ENCODE measurements at places on chromosomes 1 and 21.

DNA sequence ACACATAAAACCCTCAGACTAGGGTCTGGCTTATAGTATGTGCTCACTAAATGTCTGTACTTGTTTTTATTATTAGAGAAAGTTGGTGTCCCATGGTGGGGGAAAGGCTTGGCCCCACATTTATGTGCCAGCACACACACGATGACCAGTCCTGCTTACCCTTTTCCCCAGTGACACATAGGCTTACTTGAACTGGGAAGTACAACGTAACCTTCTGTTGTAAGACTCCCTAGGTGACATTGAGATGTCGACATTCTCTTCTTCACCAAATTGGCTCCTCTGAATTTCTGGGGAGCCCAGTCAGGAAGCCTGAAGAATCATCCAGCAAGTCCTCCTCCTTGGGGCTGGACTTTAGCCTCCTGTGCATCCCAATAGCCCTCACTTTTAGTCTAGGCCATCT lies 1.7 kb upstream of the MECR start:
- DNase-seq = no peak

DNA sequence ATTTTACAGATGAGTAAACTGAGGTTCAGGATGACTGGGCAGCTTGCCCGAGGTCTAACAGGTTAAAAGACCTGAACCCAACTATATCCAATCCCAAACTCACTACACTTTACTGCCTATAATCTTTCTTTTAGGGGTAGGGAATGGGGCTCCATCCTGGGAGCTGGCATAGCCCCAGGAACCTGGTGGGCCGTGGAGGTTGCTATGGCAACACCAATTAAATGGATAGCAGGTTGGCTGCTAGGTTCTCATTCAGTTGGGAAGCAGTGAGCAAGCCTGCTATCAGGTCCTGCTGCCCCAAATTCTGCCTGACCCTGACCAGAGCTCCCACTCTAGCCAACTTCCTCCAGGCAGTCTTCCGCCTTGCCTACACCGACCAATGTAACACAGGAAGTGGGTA lies 40.9 kb downstream of the LRP8 start:
- no peak for DNase-seq

DNA sequence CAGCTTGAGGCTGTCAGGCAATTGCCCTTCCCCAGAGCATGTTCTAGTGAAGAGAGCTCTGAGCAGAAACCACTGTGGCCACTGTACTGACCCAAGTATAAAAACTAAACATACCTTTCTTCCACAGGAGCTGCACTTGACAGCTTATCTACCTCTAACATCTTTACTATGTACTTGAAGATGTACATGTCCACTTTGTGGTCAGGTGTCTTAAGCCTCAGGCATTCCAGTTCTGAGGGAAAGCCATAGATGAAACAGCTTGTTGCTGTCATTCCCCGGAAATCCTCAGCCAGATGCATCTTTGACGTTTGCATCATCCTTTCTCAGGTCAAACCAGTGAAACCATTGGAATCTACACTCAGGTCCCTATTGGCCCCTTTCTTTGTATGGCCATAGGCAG lies 70.4 kb downstream of the CHRM3 start:
- DNase-seq = no peak

GRCh38 chr1:18234790-18235242 lies 127.2 kb downstream of the IGSF21 start:
- DNase-seq = peak; percentile 15

- DNase-seq = no peak
These were observed 2.4 kb downstream of the ATP8B2 start for GRCh38 chr1:154327466-154328317.

- no peak for DNase-seq
These were observed 777.8 kb upstream of the PRMT6 start for GRCh38 chr1:106278716-106279115.

DNA sequence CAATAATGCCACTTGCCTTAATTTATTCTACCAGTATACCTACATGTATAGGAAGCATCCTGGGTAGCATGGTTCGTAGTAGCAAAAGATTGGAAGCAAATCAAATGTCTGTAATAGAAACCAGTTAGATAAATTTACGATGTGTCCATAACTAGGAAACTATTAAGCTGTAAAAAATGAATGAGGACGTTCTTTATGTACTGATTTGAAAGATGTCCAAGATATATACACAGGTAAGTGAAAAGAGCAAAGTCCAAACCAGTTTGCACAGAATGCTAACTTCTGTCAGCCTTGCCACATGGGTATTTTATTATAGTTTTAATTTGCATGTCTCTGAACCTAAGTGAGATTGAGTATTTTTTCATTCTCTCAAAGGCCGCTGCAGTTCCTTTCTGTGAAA lies 251.8 kb upstream of the IRF2BP2 start:
- no peak for DNase-seq

- peak; percentile 49 for DNase-seq
These were observed 40.7 kb downstream of the MAP3K21 start for GRCh38 chr1:233368106-233368788.

DNA sequence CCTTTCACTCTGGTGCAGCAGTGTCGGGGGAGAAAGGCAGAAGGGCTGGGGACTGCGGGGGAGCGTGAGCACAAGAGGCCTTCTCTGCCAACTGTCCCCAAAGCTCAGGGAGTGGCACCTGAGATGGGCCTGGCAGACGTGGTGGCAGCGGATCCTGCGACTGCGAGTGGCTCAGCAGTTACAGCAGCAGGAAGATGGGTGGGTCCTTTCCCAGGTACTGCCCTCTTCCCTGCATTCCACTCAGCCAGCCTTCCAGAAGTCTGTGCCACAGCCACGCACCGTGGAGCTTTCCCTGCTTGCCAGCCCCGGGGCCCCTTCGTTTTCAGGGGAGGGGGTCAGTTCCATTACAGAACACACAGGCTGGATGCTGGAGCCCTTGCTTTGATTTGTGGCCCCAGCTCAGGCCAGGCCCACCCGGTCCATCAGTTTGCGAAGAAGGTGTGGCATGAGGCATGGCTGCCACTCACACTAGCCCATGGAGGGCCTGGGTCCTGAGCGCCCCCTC lies 17.2 kb downstream of the MTHFR start:
- no peak for DNase-seq

DNA sequence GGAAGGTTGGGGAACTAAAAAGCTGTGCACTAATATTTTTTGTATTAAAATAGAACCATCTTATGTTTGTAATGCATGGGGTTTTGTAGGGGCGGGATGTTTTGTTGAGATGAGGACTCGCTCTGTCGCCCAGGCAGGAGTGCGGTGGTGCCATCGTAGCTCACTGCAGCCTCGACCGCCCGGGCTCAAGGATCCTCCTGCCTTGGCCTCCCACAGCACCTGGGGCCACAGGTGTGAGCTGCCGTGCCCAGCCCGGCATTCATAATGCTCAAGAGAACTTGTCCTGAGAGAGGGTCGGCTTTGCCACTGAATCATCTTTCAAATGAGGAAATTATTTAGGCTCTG lies 3.0 kb upstream of the C1orf159 start:
- no peak for DNase-seq

DNA sequence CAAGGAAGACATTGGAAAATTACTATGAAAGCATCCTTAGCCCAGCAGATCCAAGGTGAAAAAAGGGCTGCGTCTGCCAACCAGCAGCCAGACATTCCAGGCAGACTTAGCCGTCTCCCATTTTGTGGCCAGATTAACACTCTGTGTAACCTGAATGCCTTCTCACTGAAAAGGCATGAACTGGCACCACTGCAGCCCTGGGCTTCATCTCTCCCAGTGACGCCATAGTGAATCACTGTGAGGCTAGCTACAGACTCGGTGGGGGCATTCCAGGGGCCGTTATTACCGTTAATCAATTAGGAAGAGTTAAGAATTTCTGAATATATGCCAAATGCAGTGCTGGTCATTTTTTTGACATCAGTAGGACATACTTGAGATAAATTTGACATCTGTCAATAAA lies 627.4 kb downstream of the LMO4 start:
- peak; percentile 90 for DNase-seq

- no peak for DNase-seq
These were observed 1.1 kb downstream of the ADIPOR1 start for GRCh38 chr1:202956969-202957368.

DNA sequence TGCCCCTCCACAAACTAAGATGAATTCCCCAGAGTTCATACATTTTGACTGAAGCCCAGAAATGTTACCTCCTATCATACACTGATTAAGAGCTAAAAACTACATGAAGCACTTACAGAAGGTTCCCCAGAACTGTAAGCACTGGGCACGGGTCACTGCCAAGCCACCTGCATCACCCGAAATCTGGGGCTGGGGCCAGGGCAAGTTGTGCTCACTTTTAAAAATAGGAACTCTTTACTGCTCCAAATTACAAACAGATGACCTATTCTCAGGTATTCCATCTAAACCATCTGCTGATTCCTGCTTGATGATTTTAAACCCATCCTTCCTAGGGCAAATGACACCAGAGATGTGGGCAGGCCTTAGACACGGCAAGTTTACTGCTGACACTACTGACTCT lies 4.8 kb downstream of the SETD4 start:
- no peak for DNase-seq

DNA sequence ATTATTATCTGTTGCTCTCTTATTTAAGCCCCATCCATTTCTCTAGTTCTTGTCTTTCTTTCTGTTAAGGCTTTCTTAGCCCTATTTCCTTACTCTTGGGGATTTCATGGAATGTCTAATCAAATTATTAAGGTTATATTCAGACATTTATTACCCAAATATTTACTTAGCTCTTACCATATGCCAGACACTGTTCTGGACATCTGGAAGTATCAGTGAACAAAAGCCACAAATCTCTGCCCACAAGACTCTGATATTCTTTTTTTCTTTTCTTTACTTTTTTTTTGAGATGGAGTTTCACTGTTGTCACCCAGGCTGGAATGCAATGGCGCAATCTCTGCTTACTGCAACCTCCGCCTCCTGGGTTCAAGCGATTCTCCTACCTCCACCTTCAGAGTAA lies 74.3 kb upstream of the NBL1 start:
- no peak for DNase-seq

DNA sequence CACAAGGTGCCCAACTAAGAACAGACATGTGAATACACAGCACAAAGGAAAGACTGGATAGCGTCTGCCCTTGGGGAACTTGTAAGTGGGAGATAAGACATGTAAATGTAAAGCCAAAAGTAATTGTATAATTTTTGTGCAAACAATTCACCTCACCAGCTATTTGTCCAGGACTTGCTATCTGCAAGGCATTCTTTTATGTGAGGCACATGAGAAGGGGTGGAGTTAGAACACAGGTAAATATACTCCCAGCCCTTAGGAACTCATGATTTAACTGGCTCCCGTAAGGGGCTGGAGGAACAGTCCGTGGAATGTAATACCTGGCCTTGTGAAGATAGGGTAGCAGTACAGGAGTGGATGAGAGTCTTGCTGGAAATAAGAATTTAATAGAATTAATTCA lies 61.3 kb downstream of the CDK18 start:
- no peak for DNase-seq

DNA sequence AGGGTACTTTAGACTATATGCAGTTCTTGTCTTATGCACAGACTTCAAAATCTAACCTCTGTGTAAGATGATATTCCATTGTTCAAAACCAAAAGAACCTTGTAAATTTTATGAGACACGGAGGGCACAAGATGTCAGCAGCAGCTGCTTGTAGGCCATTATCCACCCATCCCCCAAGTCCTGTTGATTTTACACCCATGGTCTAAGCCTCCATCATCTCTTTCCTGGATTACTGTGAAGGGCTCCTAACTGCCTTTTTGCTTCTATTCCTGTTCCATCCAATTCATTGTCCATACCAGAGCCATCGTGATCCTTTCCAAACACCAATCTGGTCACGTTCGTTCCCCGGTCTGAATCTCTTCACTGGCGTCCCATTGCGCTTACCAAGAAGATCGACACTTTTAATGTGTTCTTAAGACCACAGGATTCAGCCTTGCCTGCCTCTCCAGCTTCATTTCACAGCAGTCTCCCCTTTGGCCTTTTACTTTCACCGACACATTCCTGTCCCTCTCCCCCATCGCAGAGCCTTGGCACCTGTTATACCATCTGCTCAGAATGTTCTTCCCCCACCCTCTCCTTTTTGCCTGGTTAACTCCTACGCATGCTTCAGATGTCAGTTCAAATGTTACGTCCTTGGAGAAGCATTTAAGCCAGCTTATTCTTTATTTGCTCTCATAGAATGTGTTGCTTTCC lies 107.3 kb upstream of the POU3F1 start:
- no peak for DNase-seq

- no peak for DNase-seq
These were observed 167.4 kb downstream of the PRDM16 start for GRCh38 chr1:3236361-3236760.

GRCh38 chr1:236471096-236471495 lies 52.7 kb upstream of the LGALS8 start:
- DNase-seq = no peak

GRCh38 chr1:243974451-243975292 lies 76.4 kb upstream of the ZBTB18 start:
- DNase-seq = peak; percentile 41

- DNase-seq = peak; percentile 15
These were observed 14.9 kb upstream of the AGT start for GRCh38 chr1:230728710-230729392.

DNA sequence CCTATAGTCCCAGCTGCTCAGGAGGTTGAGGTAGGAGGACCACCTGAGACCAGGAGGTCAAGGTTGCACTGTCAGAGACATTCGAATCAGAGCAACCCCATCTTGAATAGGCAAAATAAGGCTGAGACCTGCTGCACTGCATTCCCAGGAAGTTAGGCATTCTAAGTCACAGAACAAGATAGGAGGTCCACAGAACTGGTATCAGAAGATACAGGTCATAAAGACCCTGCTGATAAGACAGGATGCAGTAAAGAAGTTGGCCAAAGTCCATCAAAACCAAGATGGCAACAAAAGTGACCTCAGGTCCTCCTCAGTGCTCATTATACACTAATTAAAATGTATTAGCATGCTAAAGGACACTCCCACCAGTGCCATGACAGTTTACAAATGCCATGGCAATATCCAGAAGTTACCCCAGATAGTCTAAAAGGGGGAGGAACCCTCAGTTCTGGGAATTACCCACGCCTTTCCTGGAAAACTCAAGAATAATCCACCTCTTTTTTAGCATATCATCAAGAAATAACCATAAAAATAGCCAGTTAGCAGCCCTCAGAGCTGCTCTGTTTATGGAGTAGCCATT lies 65.2 kb upstream of the KLHDC7A start:
- DNase-seq = no peak

DNA sequence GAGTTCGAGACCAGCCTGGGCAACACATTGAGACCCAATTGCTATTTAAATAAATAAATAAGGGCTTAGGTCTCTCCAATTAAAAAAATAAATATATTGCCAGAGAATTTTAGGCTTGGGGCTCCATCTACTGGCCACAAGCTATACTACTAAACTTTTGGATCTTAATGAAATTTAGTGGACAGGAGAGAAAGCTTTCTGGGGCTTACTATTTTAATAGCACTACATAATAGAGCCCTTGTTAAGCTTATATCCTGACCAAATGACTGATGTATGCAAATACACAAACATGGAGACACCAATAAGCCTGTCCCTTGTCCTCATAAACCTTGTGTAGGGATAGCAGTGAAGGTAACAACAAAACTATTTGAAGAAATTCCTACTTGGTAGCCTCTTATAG lies 18.4 kb downstream of the CCT3 start:
- DNase-seq = peak; percentile 62

DNA sequence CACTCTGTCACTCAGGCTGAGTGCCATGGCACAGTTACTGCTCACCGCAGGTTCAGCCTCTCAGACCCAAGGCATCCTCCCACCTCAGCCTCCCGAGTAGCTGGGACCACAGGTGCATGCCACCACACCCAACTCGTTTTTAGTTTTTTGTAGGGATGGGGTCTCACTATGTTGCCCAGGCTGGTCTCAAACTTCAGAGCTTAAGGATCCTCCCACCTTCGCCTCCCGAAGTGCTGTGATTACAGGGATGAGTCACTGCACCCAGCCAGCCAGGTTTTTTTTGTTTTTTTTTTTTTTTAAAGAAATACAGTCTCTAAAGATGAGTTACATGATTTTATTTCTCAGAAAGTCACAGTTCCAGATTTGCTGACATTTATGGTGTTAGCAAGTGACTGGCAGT lies 29.0 kb downstream of the BACE2 start:
- peak; percentile 48 for DNase-seq
